ENCODE measurements at places on chromosomes 3 and 15.

GRCh38 chr15:77329202-77329601, 90.7 kb downstream of the PEAK1 start:
- DNase-seq = no peak

DNA sequence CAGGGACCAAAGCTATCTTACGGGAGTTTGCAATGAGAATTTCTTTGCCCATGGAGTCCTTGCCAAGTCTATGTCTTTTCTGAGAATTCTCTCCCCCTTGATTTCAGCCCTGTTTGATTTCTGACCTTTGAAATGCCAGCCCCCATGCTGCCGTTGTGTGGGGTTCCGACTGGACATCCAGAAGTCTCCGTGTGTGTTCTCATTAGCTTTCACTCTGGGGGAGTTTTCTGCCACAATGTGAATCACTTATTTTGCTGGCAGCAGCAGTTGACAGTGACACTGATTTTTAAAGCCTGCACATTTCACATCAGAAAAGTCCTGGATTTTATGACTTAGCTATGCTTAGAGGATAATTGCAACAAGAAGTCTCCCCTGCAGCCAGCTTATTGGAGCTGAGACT, 98.4 kb upstream of the CTDSPL start:
- DNase-seq = no peak

- peak; percentile 72 for DNase-seq
Observed at GRCh38 chr15:63075015-63075983, 32.8 kb downstream of the TPM1 start.

DNA sequence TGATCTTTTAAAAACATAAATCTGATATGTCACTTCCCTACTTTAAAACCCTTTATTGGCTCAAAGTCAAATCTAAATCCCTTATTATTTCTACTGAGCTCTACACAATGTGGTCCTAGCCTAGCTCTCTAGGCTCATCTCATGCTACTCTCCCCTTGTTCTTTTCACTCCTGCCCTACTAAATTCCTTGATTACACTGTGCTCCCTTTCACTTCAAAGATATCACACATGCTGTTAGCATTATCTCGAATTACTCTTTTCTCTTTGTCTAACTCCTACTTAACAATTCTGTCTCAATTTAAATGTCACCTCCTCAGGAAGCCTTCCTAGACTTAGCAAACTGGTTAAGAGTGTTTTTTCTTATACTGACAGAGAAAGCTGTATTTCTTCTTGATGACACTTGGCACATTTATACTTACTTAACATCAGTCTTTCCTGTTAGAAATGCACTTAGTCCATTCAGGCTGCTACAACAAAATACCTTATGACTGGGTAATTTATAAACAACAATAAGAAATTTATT, 102.0 kb downstream of the SCAPER start:
- DNase-seq = no peak

DNA sequence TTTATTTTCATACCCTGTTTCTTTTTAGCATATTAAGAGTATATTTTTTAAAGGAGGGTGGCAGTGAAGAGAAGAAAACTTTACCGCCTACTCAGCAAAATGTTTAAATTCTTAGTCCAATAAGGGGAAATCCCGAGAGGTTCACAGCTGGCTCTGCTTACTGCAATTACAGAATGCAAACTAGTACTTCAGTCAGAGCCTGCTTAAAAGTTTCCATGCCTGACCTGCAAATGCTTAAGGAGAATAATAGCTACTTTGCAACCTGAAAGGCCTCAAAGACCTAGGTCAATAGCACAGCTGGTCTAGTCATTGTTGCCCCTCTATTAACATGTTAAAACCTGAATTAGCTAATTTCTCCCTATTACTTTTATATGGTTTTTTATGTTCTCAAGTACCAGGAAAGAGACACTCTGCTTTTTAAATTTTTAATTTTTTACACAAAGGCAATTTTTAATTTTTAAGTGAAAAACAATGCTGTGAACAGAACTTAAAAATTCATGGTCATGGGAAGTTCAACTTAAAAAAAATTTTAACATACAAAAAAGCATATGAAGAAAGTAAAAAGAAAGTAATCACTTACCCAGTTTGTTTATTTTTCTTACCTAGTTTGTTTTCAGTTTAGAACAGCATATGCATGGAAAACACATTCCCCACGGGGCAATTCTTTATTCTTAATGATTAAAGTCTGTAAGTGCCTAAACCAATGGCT, 79.2 kb downstream of the P3H2 start:
- peak; percentile 39 for DNase-seq

DNA sequence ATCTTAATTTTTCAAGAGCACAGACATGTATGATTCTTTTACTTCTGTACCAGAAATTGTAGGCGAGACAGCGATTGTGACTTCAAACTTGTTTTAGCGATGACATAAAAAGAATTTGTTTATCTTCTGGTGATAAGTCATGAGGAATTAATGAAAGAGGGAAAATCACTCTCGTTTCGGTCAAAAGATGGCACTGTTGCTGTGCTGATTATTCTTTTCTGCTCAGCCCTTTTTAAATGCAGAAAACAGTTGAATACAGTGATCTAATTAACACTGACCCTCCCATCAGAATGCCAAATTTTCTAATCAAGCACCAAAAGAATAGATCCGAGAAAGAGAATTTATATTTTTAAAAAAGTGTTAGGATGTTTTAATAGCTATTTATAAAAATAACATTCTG, 52.6 kb downstream of the NSUN3 start:
- DNase-seq = peak; percentile 41

GRCh38 chr3:129327510-129327909, 48.8 kb downstream of the HMCES start:
- no peak for DNase-seq

- DNase-seq = peak; percentile 64
Observed at GRCh38 chr15:38899300-38899699, 334.7 kb upstream of the RASGRP1 start.

- DNase-seq = no peak
Observed at GRCh38 chr15:66411190-66411589, 24.5 kb downstream of the MAP2K1 start.

DNA sequence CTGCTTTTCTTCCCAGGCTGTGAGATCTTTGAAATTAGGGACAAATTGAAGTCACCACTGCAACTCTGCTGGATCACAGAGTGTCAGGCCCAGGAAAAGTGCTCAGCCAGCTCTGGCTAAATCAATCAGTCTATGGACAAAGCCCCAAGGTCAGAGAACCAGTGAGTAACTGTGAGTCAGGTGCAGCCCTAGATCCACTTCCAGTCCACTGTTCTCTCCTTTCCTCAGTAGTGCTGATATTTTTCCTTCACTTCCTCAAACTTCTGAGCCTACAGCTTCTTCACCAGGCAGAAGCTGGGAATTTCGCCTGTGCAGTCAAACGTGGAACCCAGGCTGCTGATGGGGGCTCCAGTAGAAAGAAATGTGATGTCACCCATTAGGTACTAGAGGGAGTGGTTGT, 75.1 kb upstream of the TRIM42 start:
- DNase-seq = no peak

DNA sequence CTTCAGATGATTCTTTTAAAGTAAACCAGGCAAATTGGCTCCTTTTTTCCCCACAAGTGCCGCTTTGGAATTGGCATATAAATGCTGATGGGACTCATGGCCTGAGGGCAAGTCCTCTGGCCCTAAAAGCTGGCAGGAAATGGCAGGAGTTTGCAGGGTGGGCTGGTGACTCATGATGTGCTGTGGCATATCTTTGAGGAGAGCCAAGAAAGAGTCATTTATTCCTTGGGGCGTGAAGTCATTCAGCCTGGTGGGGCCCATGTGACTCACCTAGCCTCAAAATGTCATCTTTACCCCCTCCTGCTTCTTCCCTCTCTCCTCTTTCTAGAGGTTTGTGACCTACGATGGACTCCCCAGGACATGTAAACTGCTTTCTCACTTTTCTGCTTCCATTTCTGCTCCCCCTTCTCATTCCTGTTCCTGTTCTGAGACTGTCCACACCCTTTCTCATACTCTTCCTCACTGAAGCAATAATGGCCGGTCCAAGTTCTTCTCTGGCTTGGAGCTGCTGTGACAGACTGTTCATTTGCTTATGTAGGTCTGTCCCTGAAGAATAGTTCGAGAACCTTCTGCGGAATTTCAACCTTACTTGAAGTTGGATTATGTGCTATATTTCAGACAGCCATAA, 326.1 kb downstream of the SATB1 start:
- peak; percentile 93 for DNase-seq

- no peak for DNase-seq
Observed at GRCh38 chr3:42097566-42097946, 6.4 kb downstream of the TRAK1 start.

DNA sequence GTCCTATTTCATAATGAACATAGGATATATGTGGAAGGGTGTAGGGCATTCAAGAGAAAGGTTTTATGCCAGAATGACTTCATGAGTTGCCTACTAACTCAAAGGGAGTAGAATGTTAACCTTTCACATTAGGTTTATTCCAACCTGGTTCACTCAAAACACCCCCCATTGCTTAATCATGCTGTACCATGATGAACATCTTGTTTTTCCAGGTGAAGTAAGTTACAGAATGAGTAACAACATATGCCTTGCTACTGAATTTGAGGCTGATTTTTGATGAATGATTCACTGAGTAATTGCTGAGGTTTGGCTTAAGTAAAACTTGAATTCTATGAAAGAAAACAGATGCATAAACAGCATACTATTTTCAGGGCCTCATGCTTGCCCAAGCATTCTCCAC, 5.9 kb upstream of the CLDN16 start:
- peak; percentile 91 for DNase-seq

DNA sequence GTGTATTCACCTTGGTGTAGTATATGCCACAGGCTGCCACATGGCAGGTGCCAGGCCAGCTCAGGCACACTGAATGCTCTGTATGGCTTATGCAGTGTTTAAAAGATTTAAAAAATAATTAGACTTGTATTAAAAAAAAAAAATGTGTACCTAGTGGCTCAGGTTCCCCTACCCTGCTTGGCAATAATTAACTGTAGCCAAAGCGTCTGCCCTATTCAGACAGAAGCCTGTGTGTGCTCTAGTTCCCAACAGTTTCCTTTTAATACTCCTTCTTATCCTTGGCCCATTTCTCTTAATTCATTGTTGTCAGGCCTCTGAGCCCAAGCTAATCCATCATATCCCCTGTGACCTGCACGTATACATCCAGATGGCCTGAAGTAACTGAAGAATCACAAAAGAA, 752.2 kb upstream of the CFAP20DC start:
- no peak for DNase-seq

- no peak for DNase-seq
Observed at GRCh38 chr15:39267685-39268084, 313.2 kb upstream of the THBS1 start.

GRCh38 chr15:62875626-62876021, 166.9 kb upstream of the TPM1 start:
- no peak for DNase-seq

DNA sequence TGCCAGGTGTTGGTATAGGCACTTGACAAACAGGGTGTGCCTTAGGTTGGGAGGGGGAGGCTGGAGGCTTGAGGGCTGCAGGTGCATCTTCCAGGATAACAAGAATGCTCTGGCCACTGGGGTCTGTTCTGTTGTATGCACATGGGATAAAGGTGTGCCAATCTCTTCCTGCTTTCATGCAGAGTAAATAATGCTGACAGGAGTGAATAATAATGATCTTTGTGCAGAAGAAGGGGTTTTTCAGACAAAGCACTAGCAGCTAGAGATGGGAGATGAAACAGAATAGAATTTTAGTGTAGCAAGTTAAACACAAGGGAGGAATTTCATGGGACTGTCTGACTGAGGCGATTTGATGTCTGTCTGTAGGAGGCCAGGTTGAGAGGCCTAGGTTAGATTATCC, 1.9 kb upstream of the ROPN1 start:
- DNase-seq = no peak

DNA sequence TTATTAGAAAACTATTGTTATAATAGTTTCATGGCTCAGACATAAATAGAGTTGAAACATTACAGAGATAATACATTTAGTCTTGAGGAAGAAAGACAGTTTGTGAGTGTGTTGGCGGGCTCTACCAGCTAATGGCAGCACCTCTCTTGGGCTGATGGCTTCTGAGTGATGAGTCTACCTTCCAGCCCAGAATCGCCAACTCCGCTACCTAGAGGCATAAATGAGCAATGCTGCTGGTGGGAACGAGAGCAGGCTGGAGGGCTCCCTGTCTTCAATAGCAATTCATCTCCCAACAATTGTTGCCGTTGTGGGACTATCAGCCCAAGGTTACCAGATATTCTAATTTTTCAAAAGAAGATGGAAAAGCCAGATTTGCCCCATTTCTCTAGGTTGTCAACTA, 388.7 kb downstream of the FOXP1 start:
- no peak for DNase-seq

DNA sequence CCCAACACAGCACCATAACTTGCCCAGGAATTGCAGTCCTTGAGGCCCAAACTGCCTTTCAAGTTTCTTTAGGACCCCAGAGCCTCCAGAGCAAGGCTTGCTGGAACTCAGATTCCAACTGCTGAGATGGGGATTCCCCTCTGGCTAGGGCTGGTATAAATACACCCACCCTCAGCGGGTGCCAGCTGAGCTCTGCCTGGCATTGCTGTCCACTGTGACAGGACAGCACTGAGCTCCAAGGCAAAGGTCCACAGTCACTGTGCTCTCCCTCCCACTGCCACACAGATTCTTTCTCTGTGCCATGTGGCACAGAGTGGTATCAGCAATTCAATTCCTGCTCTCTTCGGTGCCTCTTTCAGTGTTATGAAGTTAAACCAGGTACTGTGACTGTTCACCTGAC, 304.2 kb upstream of the LMCD1 start:
- DNase-seq = no peak

Measured in fibroblast of lung (primary cell).